ENCODE measurements at places on chromosomes 12 and 14.

DNA sequence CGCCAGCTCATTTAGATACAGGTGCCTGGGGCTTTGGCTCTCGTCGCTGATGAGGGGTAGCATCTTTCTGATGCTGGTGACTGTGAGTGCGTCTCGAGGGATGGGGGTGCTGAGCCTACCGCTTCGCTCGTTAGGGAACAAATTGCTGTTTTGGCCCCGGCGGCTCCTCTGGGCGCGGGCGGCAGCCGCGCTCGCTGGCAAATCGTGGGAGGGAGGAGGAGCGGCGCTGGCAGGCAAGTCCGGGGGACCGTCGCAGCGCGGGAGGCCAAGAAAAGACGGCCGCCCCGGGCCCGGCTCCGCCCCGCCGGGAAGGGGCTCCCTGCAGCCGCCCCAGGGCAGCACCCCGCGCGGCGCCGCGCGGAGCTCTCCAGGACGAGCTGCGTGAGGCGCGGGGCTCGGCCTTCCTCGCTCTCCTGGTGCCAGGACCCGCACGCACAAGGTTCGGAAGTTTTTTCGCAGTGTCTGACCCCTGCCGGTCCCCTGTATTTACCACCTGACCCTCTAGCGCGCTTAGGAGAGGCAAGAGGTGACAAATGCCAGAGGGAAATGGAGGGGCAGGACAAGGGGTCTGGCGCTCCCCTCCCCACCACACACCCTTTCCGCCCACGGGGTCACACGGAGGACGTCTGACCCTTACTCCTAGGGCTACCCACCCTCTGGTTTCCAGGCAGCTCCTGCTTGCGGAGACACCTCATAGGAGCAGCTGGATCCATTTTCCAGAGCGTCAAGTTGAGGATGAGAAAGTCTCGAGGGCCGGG, 899 bp upstream of the KCNH3 start:
- DNase-seq = peak; percentile 58

- no peak for DNase-seq
These were observed 277.6 kb upstream of the PLEKHG7 start for GRCh38 chr12:92425165-92425564.

- no peak for DNase-seq
These were observed 38.2 kb downstream of the NCKAP5L start for GRCh38 chr12:49789992-49790391.

GRCh38 chr12:31318657-31319269, 7.2 kb downstream of the SINHCAF start:
- DNase-seq = no peak

GRCh38 chr12:50275556-50275955, 7.8 kb downstream of the LIMA1 start:
- no peak for DNase-seq

- DNase-seq = no peak
These were observed 489.8 kb upstream of the FLRT2 start for GRCh38 chr14:85040046-85040685.

DNA sequence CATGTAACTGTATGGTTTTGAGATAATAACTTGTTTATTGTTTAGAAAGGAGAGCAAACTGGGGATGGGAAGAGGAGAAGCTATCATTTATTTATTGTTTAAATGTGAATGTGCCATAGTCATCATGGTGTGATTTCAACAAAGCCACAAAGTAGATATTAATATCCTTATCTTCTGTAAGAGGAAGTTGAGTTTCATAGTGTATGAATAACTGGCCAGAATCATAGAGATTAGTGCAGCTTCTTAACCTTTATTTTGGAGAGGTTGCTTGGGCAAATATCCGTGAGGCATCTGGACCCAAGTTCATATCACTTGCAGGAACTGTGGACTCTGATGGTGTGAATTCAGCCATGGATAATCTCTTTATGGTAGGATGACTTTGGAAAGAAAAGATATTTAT, 26.8 kb upstream of the LYZ start:
- DNase-seq = no peak

- peak; percentile 43 for DNase-seq
These were observed 26.6 kb upstream of the MDM1 start for GRCh38 chr12:68358532-68359485.

DNA sequence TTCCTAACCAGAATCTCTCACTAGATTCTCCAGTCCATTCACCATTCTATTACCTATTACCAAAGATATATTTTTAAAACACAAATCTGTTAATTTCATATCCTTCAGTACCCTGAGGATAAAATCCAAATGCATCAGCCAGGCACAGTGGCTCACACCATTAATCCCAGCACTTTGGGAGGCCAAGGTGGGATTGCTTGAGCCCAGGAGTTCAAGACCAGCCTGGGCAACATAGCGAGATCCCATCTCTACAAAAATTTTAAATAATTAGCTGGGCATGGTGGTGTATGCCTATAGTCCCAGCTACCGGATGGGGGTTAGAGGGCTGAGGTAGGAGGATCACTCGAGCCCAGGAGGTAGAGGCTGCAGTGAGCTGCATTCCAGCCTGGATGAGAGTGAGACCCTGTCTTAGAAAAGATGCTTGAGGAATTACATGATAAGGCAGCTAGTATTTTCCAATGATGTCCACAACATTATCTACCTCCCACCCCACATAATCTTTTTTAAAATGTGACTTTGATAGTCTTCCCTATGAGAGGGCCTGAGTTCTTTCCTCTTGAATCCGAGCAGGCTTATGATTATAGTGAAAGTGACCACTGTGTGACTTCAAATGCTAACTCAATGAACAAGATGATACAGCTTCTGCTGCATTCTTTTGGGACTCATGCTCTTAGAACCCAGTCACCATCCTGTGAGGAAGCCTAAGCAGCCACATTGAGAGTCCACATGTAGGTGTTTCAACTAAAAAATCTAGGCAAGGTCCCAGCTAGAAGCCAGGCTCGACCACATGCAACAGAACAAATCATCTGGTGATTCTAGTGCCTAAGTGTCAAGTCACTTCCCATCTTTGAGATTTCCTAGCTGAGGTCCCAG, 18.0 kb downstream of the HECTD1 start:
- DNase-seq = no peak

- DNase-seq = peak; percentile 11
These were observed 1108.8 kb upstream of the SEL1L start for GRCh38 chr14:82642425-82642824.

DNA sequence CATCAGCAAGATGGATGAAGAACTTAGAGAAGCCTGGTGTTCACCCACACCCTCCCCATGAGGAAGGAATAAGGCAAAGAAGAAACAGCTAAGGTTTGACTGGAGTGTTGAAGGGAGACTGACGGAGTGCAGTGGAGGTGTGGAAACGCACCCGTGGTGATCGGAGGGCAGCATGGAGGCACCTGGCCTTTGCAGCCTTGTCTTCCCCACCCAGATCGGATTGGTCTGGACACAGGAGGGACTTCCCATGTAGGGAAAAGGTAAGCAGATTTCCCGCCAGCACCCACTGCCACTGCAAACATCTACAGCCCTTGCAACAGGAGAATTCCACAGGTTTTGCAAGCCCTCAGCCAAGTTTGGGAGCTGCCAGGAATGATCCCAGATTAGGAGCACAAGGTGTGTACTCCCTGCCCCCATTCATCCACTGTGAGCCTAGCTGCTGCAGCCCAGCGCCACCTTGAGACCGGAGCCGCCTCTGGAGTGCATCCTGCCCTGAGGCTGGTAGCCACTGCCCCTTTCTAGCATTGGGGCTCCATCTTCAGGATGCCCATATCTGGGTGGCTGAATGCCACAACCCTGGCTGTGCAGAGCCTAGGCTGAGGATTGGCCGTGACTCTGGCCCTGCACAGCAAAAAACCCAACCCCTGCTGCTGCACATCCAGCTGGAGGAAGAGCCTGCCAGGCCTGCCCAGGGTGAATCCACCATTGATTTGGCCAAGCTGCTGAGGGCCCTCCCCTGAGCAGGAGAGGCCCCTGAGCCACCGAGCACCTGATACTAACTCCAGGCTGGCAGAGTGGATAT, 411.1 kb downstream of the TMEM121 start:
- peak; percentile 19 for DNase-seq

DNA sequence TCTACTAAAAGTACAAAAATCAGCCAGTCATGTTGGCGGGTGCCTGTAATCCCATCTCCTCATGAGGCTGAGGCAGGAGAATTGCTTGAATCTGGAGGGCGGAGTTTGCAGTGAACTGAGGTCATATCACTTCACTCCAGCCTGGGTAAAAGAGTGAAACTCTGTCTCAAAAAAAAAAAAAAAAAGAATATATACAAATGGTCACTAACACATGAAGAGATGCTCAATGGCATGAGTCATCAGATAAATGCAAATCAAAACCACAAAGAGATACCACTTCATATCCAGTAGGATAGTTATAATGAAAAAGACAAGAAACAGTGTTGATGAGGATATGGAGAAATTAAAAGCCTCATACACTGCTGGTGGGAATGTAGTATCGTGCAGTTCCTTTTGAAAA, 33.6 kb upstream of the METAP2 start:
- DNase-seq = peak; percentile 31

GRCh38 chr12:103455020-103455763, 40.6 kb downstream of the C12orf42 start:
- DNase-seq = no peak

DNA sequence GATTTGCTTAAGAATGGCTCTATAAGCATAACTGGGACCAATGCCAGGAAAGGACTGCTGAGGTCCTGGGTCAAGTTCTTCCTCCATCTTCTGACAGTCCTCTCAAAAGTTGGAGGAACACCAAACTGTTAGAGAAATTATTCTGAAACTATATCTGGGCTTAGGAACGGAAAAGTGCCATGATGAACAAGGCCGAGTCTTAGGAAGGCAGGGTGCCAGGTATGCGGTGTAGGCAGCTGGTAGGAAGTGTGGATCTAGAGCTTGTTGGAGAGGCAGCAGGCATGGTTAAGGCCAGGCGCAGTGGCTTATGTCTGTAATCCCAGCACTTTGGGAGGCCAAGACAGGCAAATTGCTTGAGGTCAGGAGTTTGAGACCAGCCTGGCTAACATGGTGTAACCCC, 7.7 kb downstream of the GNPTAB start:
- DNase-seq = no peak

- DNase-seq = no peak
These were observed 12.5 kb upstream of the IFT81 start for GRCh38 chr12:110111476-110112334.

- no peak for DNase-seq
These were observed 45.4 kb downstream of the TMTC1 start for GRCh38 chr12:29738365-29738764.

- DNase-seq = peak; percentile 22
These were observed 72.9 kb downstream of the TRAFD1 start for GRCh38 chr12:112198120-112198733.

- no peak for DNase-seq
These were observed 12.3 kb downstream of the ZFP36L1 start for GRCh38 chr14:68780358-68781160.

GRCh38 chr14:61381553-61381952, 60.2 kb downstream of the PRKCH start:
- no peak for DNase-seq

GRCh38 chr14:73686901-73687300, 27.3 kb downstream of the PNMA1 start:
- DNase-seq = no peak

- no peak for DNase-seq
These were observed 22.3 kb downstream of the GPRC5D start for GRCh38 chr12:12929696-12930095.

DNA sequence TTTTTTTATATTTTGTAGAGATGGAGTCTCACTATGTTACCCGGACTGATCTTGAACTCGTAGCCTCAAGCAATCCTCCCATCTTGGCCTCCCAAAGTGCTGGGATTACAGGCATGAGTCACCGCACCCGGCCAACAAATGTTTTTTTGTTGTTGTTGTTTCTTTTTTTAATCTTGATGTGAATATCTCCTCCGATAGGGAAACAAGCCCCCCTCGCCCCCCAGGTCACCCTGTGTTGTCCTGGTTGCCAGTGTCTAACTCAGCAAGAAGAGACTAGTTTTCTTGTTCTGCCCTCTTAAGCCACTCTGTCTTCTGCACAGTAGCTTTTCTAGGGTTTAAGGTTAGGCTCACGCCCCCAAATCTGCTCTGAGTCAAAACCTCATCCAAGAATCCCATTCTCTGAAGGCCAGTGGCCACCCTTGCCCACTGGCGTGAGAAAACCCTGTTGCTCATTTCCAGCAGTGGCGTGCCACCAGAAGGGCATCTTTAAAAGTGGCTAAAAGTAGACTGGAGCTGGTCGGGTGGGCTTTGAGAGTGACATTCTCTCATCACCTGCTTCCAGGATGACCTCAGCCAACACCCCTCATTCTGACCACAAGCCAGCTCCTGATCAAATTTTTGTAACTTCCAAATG, 42.7 kb downstream of the C14orf132 start:
- DNase-seq = no peak

DNA sequence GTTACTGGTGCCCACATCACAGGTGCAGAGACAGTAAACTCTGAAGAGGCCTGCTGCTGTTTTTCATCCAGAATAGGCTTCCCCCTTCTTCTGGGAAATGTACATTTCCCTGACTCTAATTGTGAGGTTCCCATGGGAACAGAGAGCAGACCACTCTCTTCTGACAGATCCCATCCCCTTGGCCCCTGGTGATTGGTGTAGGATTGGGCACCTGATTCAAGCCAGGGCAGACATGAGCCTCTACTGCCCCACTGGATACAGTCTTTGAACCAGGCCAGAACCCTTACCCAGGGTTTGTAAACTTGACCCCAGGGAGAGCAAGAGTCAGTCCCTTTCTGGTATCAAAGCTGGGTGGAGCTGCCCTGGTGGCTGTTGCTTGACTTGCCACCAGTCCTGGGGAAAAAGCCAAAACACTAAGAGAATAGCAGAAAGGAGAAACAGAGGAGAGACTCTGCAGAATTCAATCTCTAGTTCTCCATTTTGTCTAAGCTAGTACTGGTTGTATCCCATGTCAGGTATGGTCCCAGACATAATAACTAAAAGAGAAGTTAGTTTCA, 14.8 kb upstream of the NFYB start:
- DNase-seq = no peak

- no peak for DNase-seq
These were observed 283.1 kb downstream of the FLRT2 start for GRCh38 chr14:85813040-85813439.

DNA sequence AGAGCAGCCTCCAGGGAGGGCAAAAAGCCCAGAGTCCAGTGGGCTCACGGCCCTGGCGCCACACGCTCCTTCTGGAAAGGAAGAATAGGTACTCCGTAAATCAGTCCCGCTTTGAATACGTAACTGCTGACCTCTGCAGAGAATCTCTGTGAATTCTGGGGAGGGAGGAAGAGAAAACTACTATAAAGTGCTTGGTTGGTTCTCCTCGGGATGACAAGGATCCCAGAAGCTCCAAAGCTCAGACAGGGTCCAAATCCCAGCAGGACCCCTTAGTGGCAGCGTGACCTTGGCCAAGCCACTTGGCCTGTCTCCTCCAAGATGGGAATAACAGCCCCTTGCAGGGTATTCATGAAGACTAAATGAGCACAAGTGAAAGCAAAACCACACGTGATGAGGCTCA, 31.7 kb downstream of the ANO2 start:
- no peak for DNase-seq

DNA sequence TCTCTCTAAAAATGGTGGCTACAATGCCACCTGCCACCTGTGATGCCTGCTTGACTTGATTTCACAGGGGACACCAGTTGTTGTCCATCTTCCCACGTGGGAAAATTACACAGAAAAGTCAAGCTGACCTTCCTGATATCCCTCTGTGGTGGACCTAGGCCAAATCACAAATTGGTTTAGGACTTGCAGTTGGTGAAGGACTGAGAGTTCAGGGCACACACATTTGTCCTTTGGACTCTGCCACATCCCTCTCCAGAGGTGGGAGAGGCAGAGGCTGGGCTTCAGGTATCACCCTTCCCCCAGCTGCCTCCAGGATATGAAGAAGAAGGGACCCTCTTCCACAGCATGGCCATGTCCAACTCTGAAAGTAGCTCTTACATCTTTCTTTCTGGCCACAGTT, 55.6 kb upstream of the NOS1 start:
- DNase-seq = no peak

Data from NCI-H526 (cell line).